ENCODE measurements at places on chromosomes 16 and 17.

DNA sequence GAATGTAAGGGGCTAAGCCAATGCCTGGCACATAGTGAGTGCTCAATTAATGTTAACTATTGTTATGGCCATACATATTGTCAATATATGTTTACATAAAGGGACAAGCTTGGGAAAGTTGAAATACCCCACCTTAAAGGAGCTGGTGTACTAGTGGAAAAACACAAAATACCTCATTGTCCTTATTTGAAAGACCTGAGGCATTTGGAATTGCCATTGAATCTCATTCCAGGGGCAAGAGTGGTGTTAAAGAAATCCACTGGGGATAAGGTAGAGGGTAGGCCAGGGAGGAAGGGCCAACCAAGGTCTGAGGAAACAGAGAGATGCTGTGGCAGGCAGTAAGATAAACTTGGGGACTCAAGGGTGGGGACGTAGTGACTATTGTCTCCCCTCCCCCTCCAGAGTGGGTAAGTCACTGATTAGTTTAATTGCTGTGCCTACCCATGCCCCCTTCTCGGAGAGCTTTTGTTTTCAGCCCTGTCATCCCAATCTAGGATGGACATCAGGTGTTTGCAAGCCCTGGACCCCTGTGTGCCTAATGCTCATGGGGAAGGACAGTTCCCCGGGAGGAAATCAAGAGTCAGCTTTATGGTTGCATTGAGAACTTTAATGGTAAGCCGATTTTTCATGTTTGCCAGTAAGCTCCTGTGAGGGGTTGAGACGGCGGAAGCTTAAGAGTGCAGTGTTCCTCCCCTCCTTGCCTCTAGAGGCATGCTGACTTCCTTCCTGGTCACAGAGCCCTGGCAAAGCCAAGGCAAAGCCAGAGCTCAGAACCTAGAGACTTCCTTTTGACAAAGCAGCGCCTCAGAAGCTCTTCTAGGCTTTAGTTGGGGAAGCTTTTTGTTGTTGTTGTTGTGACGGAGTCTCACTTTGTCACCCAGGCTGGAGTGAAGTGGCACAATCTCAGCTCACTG lies 2.5 kb upstream of the HEATR9 start:
- DNase-seq, result no peak

DNA sequence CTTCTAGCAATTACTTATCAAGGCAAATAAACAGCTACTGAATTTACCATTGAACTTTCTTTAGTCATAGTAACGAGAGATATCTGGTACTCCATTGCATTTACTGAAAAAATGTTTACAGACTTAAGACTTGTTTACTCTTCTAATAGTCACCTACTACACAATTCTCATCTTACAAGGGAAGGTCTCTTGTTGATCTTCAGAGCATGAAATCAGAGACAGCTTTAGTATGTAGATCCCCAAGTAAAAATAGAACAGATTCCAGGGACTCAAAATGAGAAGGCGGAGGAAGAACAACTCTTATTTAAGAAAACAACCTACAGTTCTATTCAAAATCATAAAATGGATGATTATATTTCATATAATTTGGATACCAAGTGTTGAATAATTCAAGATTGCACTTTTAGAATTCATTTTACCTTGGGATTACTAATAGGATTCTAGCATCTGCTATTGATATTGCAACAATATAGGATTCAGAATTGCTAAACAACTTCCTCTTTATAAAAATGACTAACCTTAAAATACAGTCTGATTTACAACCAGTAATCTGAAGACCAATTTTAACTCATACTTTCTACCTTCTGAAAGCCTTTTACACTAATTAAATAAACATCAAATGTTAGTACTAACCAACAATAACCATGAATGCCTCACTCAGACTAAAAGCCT lies 20.8 kb downstream of the UBE2G1 start:
- DNase-seq, result no peak

- DNase-seq, result peak; percentile 67
Measured at GRCh38 chr17:17859909-17860765, 23.4 kb upstream of the SREBF1 start.

GRCh38 chr16:19991614-19992013 lies 82.1 kb downstream of the GPR139 start:
- no peak for DNase-seq

DNA sequence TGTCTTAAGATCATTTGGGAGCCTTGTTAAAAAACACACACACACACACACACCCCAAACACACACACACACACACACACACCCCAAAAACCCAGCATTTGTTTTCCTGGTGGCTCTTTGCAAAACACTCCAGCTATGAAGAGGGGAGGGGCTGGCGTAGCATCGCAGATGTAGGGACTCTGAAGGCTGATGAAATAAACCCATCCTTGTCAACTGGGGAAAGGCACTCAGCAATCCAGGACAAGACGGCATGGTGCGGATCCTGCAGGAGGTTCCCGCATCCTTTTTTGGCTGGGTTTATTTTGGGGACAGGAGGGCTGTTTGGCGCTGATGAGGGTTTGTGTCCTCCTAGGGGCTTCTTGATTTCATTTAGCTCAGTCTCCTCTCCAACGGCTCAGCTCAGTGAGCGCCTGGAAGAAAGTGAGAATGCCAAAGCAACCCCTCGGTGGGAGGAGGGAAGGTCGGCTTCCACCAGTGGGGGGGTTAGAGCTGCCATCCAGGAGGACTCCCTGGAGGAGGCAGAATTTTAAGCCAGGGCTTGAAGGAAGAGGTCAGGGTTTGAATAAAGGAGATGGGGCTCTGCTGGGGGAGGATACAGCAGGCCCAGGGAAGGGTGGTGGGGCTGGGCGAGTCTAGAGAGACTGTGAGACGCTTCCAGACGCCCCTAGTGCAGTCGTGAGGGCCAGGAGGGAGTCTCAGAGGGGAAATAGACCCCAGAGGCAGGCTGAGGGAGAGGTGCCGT lies 12.4 kb upstream of the GSE1 start:
- DNase-seq, result no peak

DNA sequence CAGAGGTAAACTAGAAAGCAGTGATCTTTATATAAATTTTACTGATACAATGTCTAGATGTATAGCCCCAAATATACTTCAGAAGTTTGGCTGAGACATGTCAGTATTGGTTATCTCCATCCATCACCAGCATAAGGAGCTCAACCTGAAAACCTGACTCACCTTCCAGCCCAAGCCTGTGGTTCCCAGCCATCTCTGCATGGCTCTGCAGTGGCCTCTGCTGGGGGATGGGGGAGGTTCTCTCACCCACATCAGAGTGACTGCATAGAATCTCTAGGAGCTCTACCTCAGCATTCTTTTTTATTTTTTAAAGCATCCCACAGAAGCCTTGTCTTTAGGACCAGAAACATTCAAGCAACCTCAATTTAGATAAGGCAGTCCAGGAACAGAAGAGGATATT lies 27.3 kb downstream of the USP7 start:
- DNase-seq, result peak; percentile 44

- DNase-seq, result no peak
Measured at GRCh38 chr17:34110315-34110714, 144.8 kb upstream of the CCL2 start.

- no peak for DNase-seq
Measured at GRCh38 chr17:42779936-42780850, at the start of gene WNK4. TSS of gene WNK4 (plus strand) at chr17:42780610. CDS start at chr17:42780699, 89 bp downstream.

DNA sequence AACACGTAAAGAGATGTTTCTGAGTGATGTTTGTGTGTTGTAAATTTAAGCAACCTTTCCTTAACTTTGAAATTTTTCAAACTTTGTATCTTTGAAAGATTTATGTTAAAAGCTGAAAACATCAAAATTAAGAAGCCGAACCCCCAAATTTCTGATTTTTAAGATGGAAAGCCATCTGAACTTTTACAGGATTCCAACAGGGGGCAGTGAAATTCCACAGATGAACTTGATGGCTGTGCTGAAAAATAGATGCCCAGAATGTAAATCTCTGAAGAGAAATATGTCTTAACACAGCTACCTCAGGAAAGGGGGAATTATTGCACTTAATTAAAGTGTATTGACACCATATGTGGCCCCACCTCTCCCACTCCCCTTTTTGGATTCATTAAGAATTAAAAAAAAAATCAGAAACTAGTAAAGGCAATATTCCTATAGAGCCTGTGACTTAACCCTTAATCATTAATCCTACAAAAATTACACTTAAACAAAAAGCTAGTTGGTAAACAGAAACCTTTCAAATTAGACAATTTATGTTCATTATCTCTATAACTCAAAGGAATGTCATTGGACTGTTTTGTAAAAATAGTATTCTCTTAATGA lies 597.9 kb downstream of the KCNJ2 start:
- DNase-seq, result no peak

DNA sequence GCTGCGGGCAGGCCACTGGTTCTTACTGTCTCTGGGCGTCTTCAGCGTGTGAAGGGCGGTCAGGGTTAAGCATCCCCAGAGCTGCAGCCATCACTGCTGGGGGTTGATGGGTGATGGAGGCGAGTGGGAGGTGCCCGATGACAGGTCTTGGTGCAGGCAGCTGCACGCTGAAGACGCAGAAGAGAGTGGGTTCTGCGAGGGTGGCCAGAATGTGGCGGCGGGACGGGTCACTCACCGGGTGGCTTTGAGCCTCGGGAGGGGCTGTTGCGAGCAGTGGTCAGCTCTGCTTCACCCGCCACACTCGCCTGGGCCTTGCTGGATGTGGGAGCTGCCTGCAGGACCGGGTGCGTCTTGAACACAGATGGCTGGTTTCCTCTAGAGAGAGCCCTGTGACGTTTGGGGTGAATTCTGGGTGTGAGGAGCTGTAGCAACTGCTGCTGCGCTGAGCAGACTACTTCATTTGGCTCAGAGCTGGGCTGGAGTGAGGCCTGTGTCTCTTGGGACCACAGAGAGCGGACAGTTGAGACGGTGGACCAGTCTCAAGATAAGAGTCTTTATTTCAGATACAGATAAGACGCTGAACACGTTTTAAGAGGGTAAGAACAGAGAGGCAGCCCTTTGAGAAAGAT lies 44.6 kb upstream of the ZNF750 start:
- no peak for DNase-seq

DNA sequence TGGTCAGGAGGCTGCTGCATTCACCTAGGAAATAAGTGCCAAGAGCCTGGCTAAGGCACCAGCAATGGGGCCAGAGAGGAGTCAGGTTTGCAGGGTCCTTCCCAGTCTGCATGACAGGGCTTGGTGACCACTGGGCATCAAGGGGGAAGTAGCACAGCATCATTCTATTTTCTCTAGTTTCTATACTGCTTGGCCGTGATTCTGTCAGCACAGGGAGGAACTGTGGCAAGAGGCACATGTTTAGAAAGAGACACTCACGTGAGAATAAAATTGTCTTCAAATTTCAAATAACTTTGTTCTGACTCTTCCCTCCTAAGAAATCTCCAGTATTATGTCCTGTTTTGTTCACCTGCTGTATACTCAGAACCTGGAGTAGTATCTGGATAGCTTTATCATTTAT lies 37.8 kb downstream of the ERN1 start:
- no peak for DNase-seq

GRCh38 chr17:41480136-41480535 lies 815 bp downstream of the KRT35 start:
- no peak for DNase-seq

- peak; percentile 49 for DNase-seq
Measured at GRCh38 chr17:75238684-75239191, 22.7 kb downstream of the GGA3 start.

DNA sequence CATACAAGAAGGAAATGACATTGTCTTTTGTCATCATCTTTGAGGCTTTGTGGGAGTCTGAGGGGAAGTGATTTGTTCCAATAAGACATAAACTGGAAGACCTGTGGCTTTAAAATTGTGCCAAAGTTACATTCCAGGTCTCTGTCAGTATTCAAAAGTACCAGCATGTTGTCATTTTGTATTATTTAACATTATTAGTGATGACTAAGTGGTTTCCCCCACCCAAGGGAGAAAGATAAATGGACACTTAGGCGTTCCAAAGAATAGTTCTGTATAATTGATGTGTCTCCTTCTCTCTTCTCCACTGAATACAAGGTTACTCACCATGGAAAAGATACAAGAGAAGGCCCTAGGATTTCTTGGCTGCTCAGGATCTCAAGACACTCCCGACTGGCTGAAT lies 3.8 kb downstream of the CFAP97D1 start:
- DNase-seq, result no peak

DNA sequence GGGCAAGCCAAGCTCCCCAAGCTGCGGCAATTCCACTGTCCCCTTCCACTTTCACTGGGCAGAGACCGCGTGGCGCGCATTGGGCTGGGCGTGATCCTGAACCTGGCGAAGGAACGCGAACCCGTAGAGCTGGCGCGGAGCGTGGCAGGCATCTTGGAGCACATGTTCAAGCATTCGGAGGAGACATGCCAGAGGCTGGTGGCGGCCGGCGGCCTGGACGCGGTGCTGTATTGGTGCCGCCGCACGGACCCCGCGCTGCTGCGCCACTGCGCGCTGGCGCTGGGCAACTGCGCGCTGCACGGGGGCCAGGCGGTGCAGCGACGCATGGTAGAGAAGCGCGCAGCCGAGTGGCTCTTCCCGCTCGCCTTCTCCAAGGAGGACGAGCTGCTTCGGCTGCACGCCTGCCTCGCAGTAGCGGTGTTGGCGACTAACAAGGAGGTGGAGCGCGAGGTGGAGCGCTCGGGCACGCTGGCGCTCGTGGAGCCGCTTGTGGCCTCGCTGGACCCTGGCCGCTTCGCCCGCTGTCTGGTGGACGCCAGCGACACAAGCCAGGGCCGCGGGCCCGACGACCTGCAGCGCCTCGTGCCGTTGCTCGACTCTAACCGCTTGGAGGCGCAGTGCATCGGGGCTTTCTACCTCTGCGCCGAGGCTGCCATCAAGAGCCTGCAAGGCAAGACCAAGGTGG lies 9.8 kb downstream of the SARM1 start:
- DNase-seq, result no peak

- DNase-seq, result no peak
Measured at GRCh38 chr17:41013606-41014005, 4.7 kb upstream of the KRTAP3-1 start.

DNA sequence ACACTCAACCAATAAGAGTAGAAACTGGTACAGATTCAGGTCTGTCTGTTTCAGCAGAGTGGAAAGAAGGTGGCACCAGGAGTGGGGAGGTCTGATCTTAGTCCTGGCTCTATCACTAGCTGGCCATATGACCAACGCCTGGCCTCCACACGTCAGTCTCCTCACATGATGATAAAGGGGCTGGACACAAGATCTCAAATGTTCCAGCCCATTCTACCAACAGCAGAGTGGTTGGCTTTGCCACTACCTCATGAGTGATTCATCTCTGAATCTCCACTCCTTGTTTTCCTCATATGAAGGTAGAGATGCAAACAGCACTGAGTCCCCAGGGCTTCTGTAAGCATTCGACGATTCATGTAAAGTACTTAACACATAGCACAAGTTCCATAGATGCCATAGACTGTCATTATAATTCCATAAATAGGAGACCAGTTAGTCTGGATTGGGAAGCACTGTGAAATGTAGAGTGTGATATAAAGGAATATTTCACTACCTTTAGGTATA lies 281.9 kb upstream of the ASIC2 start:
- DNase-seq, result no peak
